ENCODE measurements at places on chromosomes 1 and 21. TPM values are rescaled to one million over a fixed set of nuclear protein-coding genes. Genes with fewer than 3 reads are reported as not detected.

The SPOCD1 gene
- total RNA-seq = 21.6 TPM

The TGFB2 gene
- 10.2 TPM for total RNA-seq

The PEAR1 gene
- total RNA-seq = 14.8 TPM

The MTARC1 gene
- total RNA-seq = 37.6 TPM

The CD84 gene
- total RNA-seq = 24.1 TPM

The KIF21B gene
- total RNA-seq = 4.7 TPM

The ATP1A4 gene
- total RNA-seq = 1.1 TPM

The PM20D1 gene
- 0.30 TPM for total RNA-seq

The PADI4 gene
- 7.2 TPM for total RNA-seq

The HMCN1 gene
- total RNA-seq = 28.0 TPM

The CRYAA gene
- total RNA-seq = not detected

The NIPAL3 gene
- total RNA-seq = 38.0 TPM

The TP73 gene
- total RNA-seq = 3.6 TPM

The GOLT1A gene
- total RNA-seq = 11.9 TPM

The C1orf141 gene
- 2.2 TPM for total RNA-seq

The VANGL2 gene
- 7.5 TPM for total RNA-seq

The SOX13 gene
- total RNA-seq = 57.8 TPM

The KRTAP19-6 gene
- not detected for total RNA-seq

The PKP1 gene
- 2.2 TPM for total RNA-seq

The TRIM58 gene
- total RNA-seq = 4.0 TPM

The TMPRSS15 gene
- not detected for total RNA-seq

The SLC30A1 gene
- total RNA-seq = 14.8 TPM

The APCS gene
- total RNA-seq = not detected

The KLF17 gene
- total RNA-seq = 0.47 TPM

The PIK3R3 gene
- 39.2 TPM for total RNA-seq

The OR2T2 gene
- not detected for total RNA-seq

The ZNF648 gene
- not detected for total RNA-seq

The E2F2 gene
- total RNA-seq = 1.1 TPM

Measured in lower lobe of right lung (tissue), 2 donors.